ENCODE measurements at places on chromosomes 7 and 10. TPM values are rescaled to one million over a fixed set of nuclear protein-coding genes. Genes with fewer than 3 reads are reported as not detected.

Gene TCF7L2
- total RNA-seq, result 53.6 TPM

Gene TMEM196
- total RNA-seq, result not detected

Gene CREM
- total RNA-seq, result 59.5 TPM

Gene CALML5
- total RNA-seq, result not detected

Gene BAMBI
- 15.6 TPM for total RNA-seq

Gene TMEM273
- 35.1 TPM for total RNA-seq

Gene ASB10
- total RNA-seq, result not detected

Gene TMEM72
- total RNA-seq, result not detected

Gene PLXDC2
- total RNA-seq, result 118 TPM

Gene C10orf53
- total RNA-seq, result not detected

Gene SMARCD3
- total RNA-seq, result 50.7 TPM

Gene DNAJC12
- 5.1 TPM for total RNA-seq

Gene CALML3
- total RNA-seq, result not detected

Gene RAB19
- total RNA-seq, result not detected

Gene PLEKHS1
- 0.22 TPM for total RNA-seq

Gene PLPP4
- total RNA-seq, result 2.1 TPM

Gene ALOX5
- 33.7 TPM for total RNA-seq

Gene IRF5
- 8.7 TPM for total RNA-seq

Gene GPR15LG
- not detected for total RNA-seq

Gene GPR37
- 0.13 TPM for total RNA-seq

Gene IGFBP1
- not detected for total RNA-seq

Gene CISD1
- total RNA-seq, result 16.1 TPM

Gene SAP25
- total RNA-seq, result 13.6 TPM

Gene CHN2
- 10.9 TPM for total RNA-seq

Gene GNA12
- 46.7 TPM for total RNA-seq

Gene CFTR
- not detected for total RNA-seq

Gene HYAL4
- total RNA-seq, result not detected

Gene MYL10
- not detected for total RNA-seq

Gene SYT15
- total RNA-seq, result 17.1 TPM

Gene HPS1
- total RNA-seq, result 52.4 TPM

Gene NUTM2A
- total RNA-seq, result 0.89 TPM

Gene FKBP6
- total RNA-seq, result not detected

Gene RPS24
- total RNA-seq, result 1,000 TPM

Gene NPY
- total RNA-seq, result 2.1 TPM

Gene TUBB8
- not detected for total RNA-seq

Gene GSAP
- 22.3 TPM for total RNA-seq

Gene SEMA3E
- 4.1 TPM for total RNA-seq

Gene CTNNA3
- 89.6 TPM for total RNA-seq

Gene FRMPD2
- total RNA-seq, result 0.13 TPM

Gene HABP2
- total RNA-seq, result not detected

Gene CTAGE4
- total RNA-seq, result 2.3 TPM

Gene NKX2-3
- not detected for total RNA-seq

Gene DRGX
- not detected for total RNA-seq

Gene C10orf62
- not detected for total RNA-seq

Gene TMEM176A
- 69.7 TPM for total RNA-seq

Gene DNA2
- 6.7 TPM for total RNA-seq

Gene TMEM140
- 29.4 TPM for total RNA-seq

Gene SRI
- 132 TPM for total RNA-seq

Gene PRF1
- 7.6 TPM for total RNA-seq

Gene MEIG1
- total RNA-seq, result not detected

Gene ANKRD1
- 0.36 TPM for total RNA-seq

Gene C10orf105
- 0.53 TPM for total RNA-seq

Gene LGI1
- total RNA-seq, result 19.8 TPM

Gene FBH1
- total RNA-seq, result 85.3 TPM

Gene ZP3
- total RNA-seq, result 1.7 TPM

Gene TCERG1L
- 0.22 TPM for total RNA-seq

Gene PON3
- total RNA-seq, result 8.9 TPM

Gene TAS2R41
- total RNA-seq, result not detected

Data from sciatic nerve (tissue), 2 donors.